ENCODE measurements at places on chromosomes 1 and 21. TPM values are rescaled to one million over a fixed set of nuclear protein-coding genes. Genes with fewer than 3 reads are reported as not detected.

Gene LAMB3
- 5.8 TPM for polyA plus RNA-seq

Gene RAB13
- polyA plus RNA-seq = 0.53 TPM

Gene LCE1B
- not detected for polyA plus RNA-seq

Gene KLHDC7A
- polyA plus RNA-seq = 0.04 TPM
